Inflammatory macrophage (primary cell): ENCODE measurements at places on chromosomes 6 and 20.
A peak's percentile ranks its signal among the peaks of the same experiment; 100 is the strongest.

DNA sequence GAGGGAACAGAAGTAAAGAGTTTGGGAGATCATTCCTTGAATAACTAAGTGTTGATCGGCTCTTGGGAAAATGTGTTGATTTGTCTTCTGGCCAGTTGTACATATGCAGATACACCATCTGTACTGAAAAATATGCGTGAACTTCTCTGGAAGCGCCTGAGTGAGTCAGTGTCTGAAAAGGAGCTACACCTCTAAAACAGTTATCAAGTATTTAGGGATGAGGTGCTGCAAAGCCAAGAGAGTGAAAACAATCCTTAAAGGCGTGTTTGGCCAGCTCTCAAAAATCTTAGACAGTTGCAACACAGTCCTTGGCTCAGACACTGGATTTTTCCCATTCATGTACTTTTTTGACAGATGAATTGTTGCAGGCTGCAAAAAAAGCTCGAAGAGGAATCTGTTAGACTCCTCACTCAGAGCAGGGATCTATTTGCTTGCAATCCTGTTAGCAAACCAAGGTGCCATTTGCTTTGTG, 61.3 kb downstream of the BMP6 start:
- DNase-seq, result no peak

GRCh38 chr6:45611491-45611890, 233.8 kb upstream of the SUPT3H start:
- DNase-seq, result no peak

- peak; percentile 56 for DNase-seq
These were observed 209.7 kb downstream of the FARS2 start for GRCh38 chr6:5471044-5471443.

GRCh38 chr6:163348789-163349680, 65.5 kb upstream of the QKI start:
- DNase-seq, result no peak

- DNase-seq, result no peak
These were observed 47.6 kb downstream of the HTR1B start for GRCh38 chr6:77415706-77416105.

DNA sequence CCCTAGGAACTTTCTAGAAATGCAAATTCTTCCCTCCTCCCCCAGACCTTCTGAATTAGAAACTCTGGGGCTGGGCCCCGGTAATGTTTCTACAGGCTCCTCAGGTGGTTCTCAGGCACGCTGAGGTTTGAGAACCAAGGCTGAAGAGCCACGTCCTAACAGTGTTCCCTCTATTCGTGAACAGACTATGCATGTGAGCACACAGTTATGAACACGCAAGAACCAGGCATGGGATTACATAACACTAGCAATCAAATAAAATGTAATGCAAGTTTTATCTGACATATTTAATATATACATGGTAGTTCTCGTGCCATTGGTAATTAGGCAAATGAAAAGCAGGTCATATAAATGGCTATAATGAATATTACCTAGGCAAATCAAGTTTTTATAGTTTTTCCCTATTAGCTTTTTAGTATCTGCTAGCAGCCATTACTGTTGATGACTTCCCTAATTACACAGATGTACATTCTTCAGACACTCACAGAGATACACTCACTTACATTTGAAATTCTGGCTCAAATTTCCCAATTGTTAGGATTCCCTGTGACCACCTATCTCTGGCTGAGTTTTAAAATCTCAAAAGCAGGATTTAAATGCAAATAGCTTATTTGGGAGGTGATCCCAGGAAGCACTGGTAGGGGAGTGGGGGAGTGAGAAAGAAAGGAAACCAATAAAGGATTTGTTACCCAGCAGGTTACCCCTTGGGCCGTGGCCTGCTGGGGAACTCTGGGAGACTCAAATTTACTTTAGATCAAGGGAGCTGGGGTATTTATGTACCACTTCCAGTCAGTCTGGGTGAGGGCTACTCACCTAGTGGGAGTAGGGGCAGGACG, 104.1 kb downstream of the TCP11 start:
- DNase-seq, result no peak

- no peak for DNase-seq
These were observed 9.4 kb downstream of the PACSIN1 start for GRCh38 chr6:34475238-34475682.

- DNase-seq, result no peak
These were observed 57.3 kb downstream of the PHACTR3 start for GRCh38 chr20:59661621-59662020.

- DNase-seq, result no peak
These were observed 1.8 kb downstream of the PDRG1 start for GRCh38 chr20:31949877-31950646.

DNA sequence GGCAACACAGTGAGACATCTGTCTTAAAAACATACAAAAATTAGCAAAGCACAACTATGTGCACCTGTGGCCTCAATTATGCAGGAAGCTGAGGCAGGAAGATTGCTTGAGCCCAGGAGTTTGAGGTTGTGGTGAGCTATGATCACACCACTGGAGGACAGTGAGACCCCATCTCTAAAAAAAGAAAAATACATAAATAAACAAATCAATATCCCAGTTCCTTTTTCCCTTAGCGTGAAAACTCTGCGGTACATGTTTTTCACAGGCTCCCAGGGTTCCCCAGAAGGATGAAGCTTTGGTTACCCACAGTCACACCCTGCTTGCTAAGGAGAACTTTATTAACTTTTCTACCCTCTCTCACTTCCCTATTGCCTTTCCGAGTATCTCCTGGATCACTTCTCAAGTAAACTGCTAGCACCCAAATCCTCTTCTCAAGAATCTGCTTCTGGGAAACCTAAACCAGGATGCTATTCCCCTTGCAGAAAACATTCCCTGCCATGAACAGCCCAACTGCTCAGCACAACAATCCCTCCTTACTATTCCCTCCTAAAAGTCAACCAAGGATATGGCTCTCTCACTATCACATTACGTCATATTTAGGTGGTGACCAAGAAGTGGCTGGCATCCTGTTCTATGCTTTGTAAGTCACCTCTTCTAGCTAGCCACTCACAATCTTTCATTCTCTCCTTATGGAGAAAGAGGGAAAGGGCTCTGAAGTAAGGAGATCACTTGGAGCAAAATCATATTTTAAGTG, 122.4 kb downstream of the IPCEF1 start:
- DNase-seq, result peak; percentile 47

DNA sequence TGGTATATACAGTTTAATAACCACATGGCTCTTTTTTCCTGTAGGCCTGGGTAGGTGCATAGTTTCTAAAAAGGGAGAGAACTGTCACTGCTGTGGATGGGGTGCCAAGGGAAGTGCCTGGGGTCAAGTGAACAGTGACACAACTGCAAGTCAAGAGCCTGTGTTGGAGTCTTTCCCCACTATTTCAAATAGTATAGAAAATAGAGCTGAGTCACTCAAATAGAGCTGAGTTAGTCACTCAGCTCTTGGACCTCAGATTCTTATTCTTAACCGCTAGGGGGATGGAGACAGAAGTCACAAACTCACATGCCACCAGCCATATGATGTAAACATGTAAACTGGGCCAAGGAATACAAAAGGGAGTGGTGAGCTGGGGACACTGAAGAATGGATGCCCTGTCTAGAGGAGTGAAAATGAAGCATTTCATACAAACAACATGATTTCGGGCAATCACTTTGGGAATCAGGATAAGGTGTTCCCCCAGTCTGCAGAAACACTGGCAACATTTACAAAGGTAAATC, 2.1 kb downstream of the NQO2 start:
- peak; percentile 96 for DNase-seq

DNA sequence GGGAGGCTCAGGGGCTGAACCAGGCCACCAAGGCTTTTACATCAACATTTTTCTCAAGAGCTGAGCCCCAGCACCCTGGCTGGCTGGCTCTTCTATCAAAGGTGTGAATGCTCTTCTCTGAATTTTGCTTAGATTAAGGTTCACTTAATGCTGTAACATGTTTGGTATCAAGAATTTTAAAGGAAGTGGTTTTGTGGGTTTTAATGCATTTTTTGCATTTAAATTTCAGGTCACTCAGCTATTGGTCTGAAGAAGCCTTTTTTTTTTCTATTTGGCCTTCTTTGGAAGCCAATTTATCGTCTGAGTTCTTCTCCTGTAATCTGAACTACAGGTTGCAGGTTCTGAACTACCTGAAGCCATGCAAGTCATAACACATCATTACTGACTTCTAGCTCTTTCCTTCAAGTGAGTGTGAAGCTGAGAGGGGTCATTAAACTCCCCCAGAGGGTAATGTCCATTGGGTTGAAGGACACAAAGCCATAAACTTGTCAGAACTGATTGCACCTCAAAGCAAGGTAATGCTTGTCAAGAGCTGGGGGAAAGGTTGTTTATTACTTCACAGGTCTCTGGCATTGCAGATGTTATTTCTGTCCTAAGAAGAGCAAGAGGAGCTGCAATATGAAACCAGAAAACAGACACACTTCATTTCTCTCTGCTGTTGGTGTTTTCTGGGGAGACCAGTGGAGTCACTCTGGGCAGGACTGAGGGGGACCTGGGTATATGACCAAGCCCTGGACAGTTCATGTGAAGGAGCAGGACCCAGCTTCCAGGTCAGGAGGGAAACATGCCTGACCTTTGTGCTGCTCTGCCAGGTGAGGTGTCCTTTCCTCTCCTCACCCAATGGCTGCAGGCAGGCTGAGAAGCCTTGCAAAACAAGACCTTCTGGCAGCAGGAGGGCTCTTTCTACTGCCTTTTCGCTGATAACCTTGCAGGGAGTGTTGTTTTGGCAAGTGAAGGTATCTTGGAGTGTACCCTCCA, 26.1 kb upstream of the NEDD9 start:
- DNase-seq, result no peak

GRCh38 chr6:119575721-119576120, 226.2 kb upstream of the MAN1A1 start:
- DNase-seq, result no peak

GRCh38 chr20:43922614-43923013, 8.0 kb downstream of the TOX2 start:
- DNase-seq, result no peak

GRCh38 chr6:158460602-158461169, 99.2 kb upstream of the TMEM181 start:
- no peak for DNase-seq
